ENCODE measurements at places on chromosomes 11 and 22.
A peak's percentile ranks its signal among the peaks of the same experiment; 100 is the strongest.

- DNase-seq = no peak
Measured at GRCh38 chr11:120273432-120273831, 33.5 kb downstream of the POU2F3 start.

- DNase-seq = no peak
Measured at GRCh38 chr11:132347156-132348090, 977.0 kb downstream of the NTM start.

GRCh38 chr11:48093795-48094642 is 113.7 kb downstream of the PTPRJ start:
- no peak for DNase-seq

DNA sequence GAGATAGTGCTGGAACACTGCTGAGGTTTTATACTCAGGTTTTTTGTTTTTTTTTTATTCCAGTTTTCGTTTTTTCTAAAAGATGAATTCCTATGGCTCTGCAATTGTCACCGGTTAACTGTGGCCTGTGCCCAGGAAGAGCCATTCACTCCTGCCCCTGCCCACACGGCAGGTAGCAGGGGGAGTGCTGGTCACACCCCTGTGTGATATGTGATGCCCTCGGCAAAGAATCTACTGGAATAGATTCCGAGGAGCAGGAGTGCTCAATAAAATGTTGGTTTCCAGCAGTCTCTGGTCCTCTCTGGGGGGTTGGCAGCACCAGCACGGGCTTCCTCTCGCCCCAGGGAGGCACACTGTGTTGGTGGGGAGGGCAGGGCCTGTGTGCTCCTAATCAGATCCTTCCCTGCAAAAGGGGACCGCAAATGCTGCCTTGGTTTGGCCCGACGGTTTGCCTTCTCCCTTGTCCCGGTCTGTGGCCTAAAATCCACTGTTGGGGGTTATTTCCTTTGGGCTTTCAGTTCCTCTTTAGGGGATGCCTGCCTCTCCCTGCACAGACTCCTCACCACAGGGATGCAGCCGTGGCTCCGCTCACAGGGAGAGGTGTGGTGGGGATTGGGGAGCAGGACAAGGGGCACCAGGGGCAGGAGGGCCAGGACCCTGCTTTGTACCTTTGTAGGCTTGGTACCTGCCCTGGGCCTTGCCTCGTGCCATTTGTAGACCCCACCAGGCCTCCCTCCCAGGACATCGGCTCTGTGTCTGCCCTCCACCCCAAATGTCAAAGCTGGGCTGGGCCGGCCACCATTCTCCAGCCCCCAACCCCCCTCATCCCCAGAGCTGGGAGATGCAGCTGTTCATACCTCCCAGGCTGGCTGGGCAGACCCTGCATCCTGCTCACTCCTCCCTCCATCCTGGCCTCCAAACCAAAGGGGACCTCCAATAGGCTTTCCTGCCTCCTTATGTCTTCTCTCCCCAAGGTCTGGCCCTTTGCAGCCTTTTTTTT is 13.5 kb downstream of the MCAT start:
- no peak for DNase-seq

- DNase-seq = no peak
Measured at GRCh38 chr22:48599346-48599745, 1228.3 kb downstream of the BRD1 start.

- no peak for DNase-seq
Measured at GRCh38 chr11:116693593-116694348, 79.0 kb downstream of the BUD13 start.

DNA sequence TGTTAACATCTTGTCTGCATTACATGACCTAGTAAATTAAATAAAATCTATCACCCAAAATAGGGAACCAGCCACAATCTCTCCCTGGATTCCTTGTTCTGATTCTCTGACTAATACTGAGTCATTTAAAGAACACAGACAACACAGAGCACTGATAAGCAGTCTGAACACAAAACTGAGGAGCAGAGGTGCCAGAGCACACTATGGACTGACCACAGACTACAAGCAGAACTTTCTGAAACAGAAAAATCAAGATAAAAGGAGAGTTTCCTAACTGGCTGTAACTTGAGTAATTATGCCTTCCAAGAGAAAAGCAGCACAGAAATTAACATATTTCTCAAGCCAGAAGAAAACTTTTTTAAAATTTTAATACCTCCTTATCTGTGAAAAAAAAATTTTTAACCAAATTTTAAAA is 128.8 kb downstream of the SGSM3 start:
- DNase-seq = peak; percentile 54

- no peak for DNase-seq
Measured at GRCh38 chr11:66346476-66347424, 679 bp downstream of the B4GAT1 start.

GRCh38 chr22:32722441-32722840 is 79.1 kb upstream of the TIMP3 start:
- no peak for DNase-seq

- no peak for DNase-seq
Measured at GRCh38 chr11:44366741-44367140, 56.8 kb upstream of the ALX4 start.

DNA sequence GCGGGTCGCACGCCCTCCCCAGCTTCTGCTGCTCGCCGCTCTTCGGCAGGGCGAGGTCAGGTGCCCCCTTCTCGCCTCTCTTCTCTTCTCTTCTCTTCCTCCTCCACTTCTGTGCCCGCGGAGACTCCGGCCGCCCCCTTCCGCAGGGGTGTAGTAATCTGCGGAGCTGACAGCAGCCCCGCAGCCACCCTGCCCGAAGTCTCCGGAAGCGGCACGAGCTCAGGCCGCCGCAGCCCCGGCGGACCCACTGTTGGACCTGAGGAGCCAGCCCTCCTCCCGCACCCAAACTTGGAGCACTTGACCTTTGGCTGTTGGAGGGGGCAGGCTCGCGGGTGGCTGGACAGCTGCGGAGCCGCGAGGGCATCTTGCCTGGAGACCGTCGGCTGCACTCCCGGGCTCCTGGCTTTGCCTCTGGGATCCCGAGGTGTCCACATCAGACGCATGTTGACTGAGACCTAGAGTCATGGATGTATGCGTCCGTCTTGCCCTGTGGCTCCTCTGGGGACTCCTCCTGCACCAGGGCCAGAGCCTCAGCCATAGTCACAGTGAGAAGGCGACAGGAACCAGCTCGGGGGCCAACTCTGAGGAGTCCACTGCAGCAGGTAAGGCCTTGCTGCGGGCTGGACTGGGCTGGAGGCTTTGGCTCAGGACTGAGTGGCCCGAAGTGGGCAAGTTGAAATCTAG is 486 bp downstream of the STIM1 start:
- DNase-seq = no peak

GRCh38 chr11:32172848-32173834 is 82.3 kb downstream of the RCN1 start:
- peak; percentile 54 for DNase-seq

GRCh38 chr22:49996119-49996517 is 16.4 kb downstream of the IL17REL start:
- DNase-seq = no peak

DNA sequence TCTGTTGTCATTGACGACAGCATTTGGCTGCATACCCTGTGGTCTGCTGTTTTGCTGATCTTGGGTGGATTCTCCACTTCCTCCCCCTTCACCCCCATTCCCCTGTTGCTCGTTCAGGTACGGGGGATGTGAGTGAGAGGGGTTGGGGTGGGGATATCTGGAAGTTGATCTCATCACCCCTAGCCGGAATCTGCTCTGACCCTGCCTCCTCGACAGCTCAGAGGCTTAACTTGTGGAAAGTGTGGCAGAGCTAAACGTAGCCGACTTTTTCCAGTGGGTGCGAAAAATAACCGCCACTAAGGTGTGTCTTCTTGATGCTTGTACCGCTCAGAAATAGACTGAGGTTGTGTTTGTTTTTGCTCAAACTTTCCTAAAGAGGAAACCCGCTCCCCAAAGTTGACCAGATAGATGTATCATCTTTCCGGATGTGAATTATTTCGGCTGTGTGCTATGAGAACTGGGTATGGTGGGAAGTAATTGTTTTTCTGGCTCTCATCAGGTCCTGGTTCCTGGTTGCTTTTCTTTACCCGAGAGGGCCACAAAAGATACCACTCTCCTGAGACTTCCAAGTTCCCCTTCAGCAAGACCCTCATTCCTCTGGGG is 6.6 kb downstream of the ZBTB16 start:
- no peak for DNase-seq

DNA sequence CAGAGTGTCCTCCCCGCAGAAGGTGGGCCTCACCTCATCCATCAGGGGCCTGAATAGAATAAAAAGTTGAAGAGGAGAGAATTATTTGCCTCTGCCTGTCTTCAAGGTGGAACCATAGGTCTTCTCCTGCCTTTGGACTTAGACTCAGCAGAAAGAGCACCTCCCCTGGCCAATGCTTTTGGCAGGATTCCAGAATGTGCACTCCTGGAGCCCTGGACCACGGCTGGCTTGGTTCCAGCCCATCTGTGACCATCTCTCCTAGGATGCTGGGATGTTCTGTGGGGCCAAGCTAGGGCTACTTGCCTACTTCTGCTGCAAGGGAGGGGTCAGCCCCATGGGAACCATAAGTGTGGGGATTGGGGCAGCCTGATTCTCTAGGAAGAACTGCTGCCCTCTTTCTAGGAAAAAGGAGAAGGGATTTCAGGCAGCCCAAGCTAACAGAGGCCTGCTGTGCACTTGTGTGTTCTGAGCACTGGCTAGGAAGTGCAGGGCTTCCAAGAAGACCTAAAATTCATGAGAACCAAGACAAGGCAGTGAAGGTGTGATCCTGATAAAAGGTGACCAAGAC is 32.2 kb upstream of the SHANK2 start:
- no peak for DNase-seq

GRCh38 chr11:93510196-93510873 is 32.9 kb downstream of the SMCO4 start:
- DNase-seq = no peak

DNA sequence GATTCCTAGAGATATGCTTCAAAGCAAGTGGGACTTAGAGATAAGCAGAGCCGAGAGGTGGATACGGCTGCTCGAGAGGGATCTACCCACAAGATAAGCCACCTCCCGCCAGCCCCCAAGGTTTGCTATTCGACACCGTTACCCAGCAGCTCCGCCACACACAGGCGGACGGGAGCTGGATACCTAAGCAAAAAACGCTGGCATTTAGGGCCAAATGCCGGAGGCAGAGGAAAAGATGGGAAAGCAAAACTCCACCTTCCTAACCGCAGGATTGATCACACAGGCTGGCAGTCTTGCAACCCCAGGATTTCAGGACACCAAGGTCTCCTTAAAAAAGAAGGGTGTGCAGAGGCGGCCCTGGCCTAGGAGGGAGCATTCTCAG is 709 bp downstream of the FTH1 start:
- DNase-seq = no peak

GRCh38 chr11:119085437-119085847 is 761 bp downstream of the HMBS start:
- DNase-seq = no peak

DNA sequence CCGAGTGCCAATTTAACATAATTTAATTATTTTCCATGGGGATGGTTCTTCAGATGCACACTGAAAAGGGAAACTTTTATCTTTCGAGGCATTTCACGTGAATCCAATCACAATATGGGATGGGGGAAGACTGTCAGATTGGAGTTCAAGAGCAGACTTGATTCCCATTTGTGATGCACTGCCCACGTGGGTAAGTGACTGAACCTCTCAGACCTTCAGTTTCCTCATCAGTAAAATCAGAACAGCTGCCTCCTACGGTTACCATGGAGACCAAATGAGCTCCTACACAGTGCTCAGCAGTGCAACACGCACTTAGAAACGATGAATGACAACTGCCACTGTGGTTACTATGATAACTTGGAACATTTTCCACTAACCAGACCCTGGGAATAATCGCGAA is 21.7 kb downstream of the KIAA0930 start:
- no peak for DNase-seq

GRCh38 chr11:128504486-128504885 is 82.9 kb downstream of the ETS1 start:
- no peak for DNase-seq

GRCh38 chr11:125253795-125254525 is 89.4 kb downstream of the PKNOX2 start:
- no peak for DNase-seq

GRCh38 chr11:79122759-79123158 is 318.1 kb downstream of the TENM4 start:
- no peak for DNase-seq

- DNase-seq = no peak
Measured at GRCh38 chr22:24119476-24119875, 61.8 kb upstream of the SUSD2 start.

DNA sequence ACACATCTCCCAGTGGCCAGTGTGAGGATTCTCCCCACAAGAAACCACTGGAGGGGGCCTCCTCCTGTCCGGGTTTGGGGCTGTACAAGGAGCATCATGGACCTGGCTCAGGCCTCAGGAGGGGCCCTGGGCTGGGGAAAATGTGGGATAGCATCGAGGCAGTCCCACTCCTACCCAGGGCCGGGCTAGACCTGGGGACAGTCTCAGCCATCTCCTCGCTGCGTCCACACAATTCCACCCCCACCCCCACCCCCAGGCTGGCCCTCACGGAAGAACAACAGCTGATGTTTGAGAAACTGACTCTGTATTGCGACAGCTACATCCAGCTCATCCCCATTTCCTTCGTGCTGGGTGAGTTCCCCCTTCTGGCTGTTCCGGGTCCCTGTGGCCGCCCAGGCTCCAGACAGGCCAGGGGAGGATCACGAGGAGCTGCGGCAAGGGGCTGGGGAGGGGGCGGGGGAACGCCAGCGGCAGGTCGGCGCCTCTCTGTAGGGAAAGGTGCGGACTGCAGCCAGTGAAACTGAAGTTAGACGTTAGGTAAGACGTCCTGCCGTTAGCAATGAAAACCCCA is 4.8 kb downstream of the BEST1 start:
- no peak for DNase-seq

GRCh38 chr11:63945477-63946163 is 6.8 kb downstream of the NAA40 start:
- DNase-seq = peak; percentile 72

DNA sequence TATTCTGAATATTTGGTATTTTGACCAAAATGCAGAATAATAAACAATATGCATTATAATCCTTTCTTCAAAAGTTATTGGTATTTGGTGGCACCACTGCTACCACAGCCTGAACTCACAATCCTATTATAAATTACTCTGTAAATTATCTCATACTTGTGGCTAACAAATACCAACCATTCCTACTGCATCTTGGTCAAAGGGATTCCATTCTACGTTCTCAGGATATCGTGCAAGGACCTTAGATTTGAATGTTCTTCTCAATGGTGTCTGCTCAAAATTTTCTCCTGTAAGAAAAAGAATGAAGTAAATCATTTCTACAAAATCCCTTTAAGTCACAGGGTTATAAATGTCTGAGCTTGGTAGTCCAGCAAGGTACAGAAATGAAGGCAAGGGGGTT is 58.7 kb downstream of the DENND5A start:
- DNase-seq = no peak

- DNase-seq = no peak
Measured at GRCh38 chr22:25748140-25748539, 6.2 kb downstream of the MYO18B start.

All from H54 (cell line).